Panc1 (cell line): ENCODE measurements at places on chromosomes 4 and X. TPM values are rescaled to one million over a fixed set of nuclear protein-coding genes. Genes with fewer than 3 reads are reported as not detected.

DNA sequence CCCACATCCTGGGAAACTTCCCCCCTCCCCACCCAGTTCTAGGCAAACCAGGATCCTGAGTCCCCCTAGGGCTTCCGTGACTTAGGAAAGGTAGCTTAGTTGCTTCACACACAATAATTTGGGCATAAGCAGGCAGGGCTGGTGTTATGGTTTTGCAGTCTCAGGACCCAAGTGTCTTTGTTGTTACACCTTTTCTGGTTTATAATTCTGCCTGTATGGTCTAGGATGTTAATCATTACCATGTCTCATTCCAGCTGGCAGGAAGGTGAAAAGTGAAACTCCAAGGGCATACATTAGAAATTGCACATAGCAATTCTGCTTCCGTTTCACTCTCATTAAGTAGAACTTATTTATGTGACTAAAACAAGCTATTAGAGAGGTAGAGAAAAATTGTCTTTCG lies 16.8 kb downstream of the UGT8 start:
- DNase-seq = no peak

- no peak for DNase-seq
Observed at GRCh38 chr4:1775731-1776500, 17.2 kb upstream of the FGFR3 start.

The FAT4 gene
- total RNA-seq = 11.8 TPM

DNA sequence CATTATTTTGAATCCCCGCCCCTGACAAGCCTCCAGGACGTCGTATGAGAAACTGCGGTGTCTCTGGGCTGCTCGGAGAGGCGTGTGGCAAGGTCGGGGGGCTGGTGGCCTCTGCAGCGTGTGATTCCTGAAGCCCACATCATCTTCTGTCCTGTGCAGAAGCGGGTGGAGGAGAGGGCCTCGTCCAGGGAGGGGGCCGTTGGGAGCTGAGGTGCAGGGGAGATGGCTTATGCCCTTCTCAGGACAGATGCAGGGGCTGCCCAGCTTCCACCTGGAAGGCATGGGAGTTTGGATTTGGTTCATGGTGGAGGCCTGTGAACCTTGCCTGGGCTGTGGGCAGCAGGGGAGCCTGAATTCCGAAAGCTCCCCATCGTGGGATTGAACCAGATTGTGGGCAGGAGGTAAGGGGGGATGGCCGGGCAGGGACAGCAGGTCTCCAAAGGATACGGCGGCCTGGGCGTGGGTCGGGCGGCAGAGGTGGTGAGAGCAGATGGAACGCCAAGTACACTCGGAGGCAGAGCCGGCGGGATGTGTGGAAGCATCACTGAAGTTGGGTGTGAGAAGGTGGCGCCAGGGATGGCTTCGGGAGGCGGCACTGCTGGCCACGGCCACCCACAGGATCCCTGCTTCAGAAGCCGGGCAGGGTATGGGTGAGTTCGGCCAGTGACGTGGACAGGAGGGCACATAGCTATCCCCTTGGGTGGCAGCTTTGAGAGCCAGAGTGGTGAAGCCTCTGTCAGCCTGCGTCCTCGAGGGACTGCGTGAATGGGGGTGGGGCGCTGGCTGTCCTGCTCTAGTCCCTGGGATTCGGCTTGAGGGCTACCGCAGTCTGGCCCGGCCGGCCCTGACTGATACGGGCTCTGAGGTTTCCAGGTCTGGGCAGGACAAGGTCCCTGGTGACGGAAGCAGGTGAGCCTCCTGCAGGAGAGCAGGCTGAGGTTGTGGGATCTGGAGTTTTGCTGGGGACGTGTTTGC lies 76.3 kb upstream of the ADRA2C start:
- no peak for DNase-seq

DNA sequence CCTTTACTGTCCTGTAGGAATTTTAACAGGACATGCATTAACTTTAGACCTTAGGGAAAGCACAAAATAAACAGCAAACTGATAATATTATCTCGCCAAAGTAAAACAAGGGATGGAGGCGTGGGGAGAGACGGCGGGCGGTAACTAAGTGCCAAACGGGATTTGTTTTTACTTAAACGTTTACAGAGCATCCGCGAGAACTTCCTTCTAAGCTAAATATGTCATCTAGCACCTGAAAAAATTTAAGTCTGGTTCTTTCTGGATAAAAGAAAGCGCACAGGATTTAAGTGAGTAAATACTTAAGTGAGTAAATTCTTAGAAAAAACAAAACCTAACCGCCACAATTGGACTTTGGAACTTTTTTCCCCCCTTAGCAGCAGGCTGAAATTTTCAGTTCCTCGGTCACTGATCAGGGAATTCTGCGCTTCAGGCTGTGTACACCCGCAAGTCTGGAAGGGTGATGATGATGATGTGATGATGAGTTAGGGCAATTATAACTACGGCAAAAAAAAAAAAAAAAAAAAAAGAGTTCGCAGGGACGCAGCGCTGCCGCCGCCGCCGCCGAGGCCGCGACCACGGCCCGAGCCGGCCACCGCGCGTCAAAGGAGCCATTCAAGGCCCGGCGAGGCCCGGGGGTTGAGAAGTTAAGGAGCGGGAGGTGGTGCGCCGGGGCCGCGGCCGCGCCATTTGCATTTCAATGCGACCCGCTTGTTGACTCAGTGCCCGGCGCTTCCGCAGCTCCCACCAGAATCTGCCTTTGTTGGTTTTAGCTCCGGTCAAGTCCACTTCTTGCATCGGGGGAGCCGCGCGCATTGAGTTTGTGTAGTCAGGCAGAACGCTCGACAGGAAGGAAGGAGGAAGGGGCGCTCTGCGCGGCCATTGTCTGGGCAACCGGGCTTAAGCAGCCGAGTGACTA lies 108.8 kb downstream of the SPRY1 start:
- no peak for DNase-seq

- DNase-seq = no peak
Observed at GRCh38 chr4:72969976-72970375, 99.5 kb downstream of the COX18 start.

GRCh38 chr4:66855956-66856355 lies 689.3 kb downstream of the CENPC start:
- DNase-seq = no peak

DNA sequence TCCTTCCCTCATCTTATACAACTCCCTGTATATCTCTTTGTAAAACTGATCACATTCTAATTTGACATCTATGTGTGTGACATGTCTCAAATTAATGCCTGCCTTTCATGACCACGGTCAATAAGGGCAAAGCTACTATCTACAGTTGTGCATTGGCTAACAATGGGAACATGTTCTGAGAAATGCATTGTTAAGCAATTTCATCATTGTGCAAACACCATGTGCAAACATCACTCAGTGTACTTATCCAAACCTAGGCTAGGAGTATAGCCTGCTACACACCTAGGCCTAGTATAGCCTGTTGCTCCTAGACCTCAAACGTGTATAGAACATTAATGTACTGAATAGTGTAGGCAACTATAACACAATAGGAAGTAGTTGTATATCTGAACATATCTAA lies 95.0 kb downstream of the BANK1 start:
- no peak for DNase-seq

- no peak for DNase-seq
Observed at GRCh38 chr4:137705171-137705783, 173.0 kb upstream of the PCDH18 start.

The MCUB gene
- total RNA-seq = 24.1 TPM

GRCh38 chr4:148398988-148399387 lies 43.2 kb downstream of the NR3C2 start:
- DNase-seq = no peak

GRCh38 chrX:89034679-89035078 lies 287.7 kb downstream of the CPXCR1 start:
- DNase-seq = no peak

The HSFX4 gene
- total RNA-seq = not detected

DNA sequence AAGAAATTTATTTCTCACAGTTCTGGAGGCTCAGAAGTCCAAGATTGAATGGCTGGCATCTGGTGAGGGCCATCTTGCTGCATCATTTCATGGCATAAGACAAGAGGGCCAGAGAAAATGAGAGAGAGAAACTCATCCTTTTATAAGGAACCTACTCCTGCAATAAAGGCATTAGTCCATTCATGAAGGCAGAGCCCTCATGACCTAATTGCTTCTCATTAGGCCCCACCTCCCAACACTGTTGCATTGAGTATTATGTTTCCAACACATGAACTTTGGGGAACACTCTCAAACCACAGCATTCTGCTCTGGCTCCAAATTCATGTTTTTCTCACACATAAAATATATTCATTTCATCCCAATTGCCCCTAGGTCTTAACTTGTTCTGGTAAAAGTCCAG lies 14.2 kb downstream of the RNF175 start:
- DNase-seq = no peak

- no peak for DNase-seq
Observed at GRCh38 chr4:125323654-125324053, 8.9 kb downstream of the FAT4 start.

The CTSO gene
- 3.3 TPM for total RNA-seq

DNA sequence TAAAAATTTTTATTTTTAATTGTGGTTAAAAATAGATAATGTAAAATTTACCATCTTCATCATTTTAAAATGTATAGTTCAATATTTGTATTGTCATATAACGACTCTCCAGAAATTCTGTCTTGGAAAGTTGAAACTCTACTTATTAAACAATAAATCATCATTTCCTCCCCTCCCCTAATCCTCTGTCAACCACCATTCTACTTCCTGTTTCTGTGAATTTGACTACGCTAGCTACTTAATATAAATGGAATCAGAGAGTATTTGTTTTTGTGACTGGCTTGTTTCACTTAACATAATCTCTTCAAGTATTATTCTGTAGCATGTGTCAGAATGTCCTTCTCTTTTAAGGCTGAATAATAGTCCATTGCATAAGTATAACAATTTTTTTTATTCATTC lies 729.0 kb upstream of the AADAT start:
- DNase-seq = no peak

- DNase-seq = no peak
Observed at GRCh38 chr4:53039741-53040458, 177.8 kb downstream of the RASL11B start.

GRCh38 chrX:31353095-31353494 lies 281.3 kb upstream of the FTHL17 start:
- DNase-seq = no peak

The CXCL8 gene
- total RNA-seq = 0.82 TPM

- DNase-seq = no peak
Observed at GRCh38 chr4:184845367-184846021, 19.7 kb upstream of the ACSL1 start.

DNA sequence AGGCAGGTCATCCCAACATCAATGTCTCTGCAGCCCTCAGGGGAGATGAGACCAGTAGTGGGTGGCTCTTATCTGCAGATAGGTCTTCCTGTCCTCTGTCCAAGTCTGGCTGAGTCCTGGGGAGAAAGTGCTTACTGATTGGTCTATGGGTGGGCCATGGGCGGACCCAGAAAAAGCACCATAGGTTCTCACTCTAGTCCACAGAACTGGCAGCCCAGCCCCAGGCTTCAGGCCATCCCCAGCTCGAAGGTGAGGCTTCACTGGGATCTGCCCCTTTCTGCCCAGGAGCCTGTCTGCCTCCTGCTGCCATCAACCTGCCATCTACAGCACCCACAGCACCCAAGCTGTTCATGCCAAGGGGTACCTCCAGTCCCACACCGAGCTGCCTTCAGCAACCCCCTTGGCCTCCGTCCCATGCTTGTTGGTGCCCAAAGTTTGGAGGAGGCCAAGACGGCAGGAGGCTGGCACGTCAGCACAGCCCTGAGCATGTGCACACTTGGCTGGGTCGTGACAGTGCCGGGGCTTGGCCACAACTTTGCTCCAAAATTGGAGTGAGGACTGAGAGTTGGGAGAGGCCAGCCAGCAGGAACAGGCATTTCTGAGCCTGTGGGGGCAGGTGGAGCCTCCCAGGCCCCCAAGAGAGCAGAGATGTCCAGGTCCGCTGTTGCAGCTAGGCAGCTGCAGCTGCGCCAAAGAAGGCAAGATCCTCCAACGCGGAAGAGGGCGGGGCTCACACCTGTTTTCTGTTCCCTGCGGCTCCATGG lies 99.6 kb downstream of the IQCM start:
- DNase-seq = no peak

GRCh38 chrX:71144651-71145050 lies at the start of gene NLGN3:
Gene NLGN3 (plus strand): TSS chrX:71144841. CDS start chrX:71147750, 2,909 bp downstream.
- no peak for DNase-seq

The ARMCX6 gene
- total RNA-seq = 43.6 TPM

The ALAS2 gene
- not detected for total RNA-seq

The SRD5A3 gene
- 17.0 TPM for total RNA-seq
